Esophagus squamous epithelium (tissue), 5 donors: ENCODE measurements at places on chromosomes 12 and 14.

- no peak for DNase-seq
These were observed 24.1 kb downstream of the NUP37 start for GRCh38 chr12:102095677-102096263.

DNA sequence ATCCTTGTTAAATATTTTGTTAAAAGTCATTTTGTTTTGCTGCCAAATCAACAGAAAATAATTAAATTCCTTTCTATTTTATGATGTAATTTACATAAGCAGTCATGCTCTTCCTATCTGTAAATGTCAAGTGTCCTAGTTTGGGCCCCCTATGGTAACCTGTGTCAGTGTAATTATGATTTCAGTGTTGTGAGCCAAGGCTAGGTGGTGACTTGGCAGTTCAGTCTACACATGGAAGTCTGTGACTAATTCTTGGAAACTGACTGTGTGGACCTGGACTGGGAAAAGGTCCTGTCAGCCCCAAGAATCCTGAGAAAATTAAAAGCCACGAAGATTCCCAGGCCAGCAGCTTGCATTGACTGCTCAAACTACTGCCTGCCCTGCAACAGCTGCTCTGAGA is 371.0 kb downstream of the FUT8 start:
- no peak for DNase-seq

GRCh38 chr12:57173089-57173488 is 25.7 kb upstream of the LRP1-AS start:
- DNase-seq, result no peak

DNA sequence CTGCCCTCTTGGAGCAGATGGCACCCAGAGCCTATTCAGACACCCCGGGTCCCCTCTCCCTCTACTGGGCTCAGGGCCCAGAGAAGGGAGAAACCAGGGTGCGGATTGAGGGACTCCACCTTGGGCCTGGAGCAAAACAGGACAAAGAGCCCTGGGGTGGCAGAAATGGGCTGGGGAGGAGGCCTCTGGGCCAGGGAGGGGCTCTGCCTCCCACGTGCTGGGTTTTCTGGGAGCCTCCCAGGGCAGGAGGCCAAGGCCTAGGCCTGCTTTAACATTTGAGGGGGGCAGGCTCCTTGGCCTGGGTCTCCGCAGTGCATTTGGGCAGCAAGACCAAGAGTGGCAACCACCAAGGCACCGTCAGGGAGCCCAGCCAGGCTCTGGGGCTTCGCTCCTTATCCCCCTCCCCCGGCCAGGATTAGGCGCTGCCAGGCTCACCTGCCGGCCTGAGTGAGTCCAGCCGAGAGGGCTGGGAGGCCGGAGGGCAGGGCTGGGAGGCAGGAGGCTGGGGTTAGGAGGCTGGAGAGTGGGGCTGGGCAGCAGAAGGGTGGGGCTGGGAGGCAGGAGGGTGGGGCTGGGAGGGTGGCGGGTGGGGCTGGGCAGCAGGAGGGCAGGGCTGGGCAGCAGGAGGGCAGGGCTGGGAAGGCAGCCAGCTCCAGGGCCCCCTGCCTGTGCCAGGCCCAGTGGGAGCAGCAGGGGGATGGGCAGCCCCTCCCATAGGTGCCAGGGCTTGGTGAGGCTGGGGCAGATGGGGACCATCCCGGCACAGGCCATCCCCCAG is 101.8 kb upstream of the EIF5 start:
- no peak for DNase-seq

- no peak for DNase-seq
These were observed 66.9 kb upstream of the CNOT2 start for GRCh38 chr12:70176290-70176689.

DNA sequence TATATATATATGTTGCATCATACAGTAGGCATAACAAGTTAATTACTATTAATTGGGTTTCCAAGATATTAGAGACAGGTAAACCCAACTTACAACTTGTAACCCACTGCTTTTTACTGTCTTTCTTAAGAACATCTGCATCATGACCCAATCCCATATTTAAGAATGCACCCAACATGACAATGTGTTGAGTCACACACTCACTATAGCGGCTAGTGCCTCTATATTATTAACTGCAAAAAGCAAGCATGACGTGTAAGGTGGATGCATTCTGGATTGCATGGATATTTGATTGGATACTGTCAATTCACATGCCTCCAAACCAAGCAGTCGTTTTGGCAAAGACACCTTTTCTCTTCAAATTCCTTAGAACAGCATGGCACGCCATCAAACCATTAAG is 68.2 kb downstream of the KSR2 start:
- no peak for DNase-seq

DNA sequence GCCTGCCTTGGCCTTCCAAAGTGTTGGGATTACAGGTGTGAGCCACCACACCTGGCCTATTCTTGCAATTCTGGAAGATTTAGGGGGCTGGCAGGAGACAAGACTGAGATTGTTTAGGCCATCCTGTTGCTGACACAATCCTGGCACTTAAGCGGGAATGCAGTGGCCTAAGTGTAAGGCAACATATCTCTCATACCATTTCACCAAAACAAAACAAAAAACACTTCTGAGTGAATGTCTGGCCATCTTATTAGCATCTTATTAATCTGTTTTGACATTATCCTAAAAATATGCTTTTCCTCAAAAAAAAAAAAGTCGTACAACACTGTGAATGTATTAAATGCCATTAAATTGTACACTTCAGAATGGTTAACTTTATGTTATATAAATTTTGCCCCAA is 67.6 kb downstream of the DENND5B start:
- no peak for DNase-seq

DNA sequence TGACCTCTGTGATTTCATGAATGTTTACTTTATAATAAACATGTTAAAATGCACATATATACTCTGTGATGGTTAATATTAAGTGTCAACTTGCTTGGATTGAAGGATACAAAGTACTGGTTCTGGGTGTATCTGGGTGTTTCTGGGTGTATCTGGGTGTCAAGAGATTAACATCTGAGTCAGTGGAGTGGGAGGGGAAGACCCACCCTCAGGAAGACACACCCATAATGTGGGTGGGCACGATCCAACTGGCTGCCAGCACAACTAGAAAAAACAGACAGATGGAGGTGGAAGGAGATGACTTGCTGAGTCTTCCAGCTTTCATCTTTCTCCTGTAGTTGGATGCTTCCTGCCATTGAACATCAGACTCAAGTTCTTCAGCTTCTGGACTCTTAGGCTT is 11.9 kb downstream of the NUP37 start:
- no peak for DNase-seq

- DNase-seq, result no peak
These were observed 76.7 kb downstream of the DIP2B start for GRCh38 chr12:50581226-50582184.

GRCh38 chr12:96070670-96071279 is 35.4 kb upstream of the LTA4H start:
- DNase-seq, result no peak

DNA sequence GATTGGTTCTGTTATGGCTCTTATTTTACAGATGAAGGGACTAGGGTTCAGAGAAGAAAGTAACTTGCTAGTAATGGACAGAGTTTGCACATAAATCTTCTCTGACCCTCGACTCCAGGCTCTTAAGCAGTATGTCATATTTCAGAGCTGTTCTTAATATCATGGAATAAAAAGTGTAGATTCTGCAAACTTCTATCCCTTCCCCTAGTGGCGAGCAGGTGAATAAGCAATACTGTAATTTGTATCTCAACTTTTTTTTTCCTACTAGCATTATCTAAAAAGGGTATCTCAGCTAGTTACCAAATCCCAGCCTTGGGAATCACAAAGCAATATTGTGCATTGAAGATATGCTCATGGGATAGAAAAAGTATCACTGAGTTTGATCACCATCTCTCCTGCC is 83.2 kb downstream of the ANO4 start:
- no peak for DNase-seq

GRCh38 chr12:83214185-83214584 is 527.5 kb downstream of the TMTC2 start:
- no peak for DNase-seq

DNA sequence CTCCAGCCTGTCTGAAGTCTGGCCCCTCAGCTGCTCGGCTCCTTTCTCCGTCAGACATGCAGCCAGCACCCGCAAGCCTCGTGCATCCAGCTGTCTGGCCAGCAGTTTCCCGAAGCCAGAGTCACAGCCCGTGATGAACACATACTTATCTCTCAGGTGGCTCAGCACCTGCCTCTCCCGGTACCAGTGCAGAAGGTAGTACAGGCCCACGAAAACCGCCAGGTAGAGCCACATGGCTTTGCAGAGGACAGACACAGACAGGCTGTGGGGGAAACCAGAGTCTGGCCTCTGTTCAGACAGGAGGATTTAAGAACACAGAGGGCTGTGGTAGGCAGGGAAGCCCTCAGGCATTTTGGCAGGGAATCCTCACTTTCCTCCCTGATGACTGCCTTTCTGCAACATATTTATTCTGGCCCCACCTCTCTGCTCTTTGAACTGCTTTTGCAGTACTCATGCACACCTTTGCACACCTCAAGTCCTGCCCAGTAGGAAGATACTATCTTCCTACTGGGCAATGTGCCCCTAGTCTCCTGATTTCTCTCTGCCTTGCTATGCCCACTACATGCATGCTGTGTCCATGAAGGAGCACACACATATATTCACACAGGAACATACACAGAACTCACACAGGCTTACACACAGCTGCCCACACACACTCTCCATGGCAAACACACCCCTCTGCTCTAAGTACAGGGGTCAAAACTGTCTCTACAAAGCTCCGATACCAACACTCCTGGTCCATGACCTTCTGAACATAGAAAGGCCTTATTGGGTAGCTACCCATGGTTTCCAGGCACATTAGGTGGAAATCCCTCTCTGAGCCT is at the start of gene RDH16:
Gene RDH16, minus strand, starts transcription at position 380 of the 824 bp plus-strand sequence. Its CDS starts 146 bp downstream, at position 234.
- DNase-seq, result no peak

DNA sequence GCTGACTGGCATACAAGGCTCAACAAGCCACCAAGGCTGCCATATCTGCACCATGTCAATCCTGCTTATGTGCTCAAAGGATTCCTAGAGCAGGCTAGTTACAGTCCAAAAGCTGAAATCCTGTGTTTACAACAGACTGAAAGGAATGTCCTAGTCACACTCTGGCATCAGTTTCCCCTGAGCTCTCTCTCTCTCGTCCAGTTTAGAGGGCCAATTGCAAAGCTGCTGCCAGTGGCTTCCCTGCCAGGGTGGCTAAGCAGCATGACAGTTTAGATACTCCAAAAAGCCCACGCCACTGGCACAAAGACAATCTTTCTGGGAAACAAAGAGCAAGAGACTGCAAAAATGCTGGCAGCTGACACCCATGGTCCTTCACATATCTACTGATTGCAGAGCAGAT is 392.1 kb downstream of the RPS29 start:
- DNase-seq, result no peak

- DNase-seq, result no peak
These were observed 123.5 kb downstream of the TTC8 start for GRCh38 chr14:88947646-88948598.

DNA sequence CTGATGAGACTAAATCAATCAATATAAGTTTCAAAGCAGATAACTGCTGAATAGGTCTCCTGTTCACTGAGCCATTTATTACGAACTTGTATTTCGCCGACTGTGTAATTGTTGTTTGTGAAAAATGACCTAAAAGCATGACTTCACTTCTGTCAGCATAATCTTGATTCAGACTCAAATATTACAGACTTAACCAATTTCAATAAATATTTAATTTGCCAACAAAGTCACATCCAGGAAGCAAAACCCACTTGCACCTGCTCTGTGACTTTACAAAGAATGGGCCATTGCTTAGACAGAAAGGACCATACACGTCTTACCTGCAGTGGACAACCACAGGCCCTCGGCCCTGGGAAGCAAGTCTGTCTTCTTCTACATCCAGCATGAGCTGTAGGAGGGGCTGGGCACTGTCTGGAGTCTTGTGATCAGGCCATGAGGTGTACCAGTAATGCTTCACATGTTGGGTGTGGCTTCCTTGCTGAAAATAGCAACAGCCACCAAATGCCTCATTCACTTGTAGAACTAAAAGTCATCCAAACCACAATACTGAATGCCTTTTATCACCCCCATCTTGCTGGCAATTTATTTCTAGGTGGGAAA is 23.5 kb upstream of the PTPRB start:
- DNase-seq, result no peak

DNA sequence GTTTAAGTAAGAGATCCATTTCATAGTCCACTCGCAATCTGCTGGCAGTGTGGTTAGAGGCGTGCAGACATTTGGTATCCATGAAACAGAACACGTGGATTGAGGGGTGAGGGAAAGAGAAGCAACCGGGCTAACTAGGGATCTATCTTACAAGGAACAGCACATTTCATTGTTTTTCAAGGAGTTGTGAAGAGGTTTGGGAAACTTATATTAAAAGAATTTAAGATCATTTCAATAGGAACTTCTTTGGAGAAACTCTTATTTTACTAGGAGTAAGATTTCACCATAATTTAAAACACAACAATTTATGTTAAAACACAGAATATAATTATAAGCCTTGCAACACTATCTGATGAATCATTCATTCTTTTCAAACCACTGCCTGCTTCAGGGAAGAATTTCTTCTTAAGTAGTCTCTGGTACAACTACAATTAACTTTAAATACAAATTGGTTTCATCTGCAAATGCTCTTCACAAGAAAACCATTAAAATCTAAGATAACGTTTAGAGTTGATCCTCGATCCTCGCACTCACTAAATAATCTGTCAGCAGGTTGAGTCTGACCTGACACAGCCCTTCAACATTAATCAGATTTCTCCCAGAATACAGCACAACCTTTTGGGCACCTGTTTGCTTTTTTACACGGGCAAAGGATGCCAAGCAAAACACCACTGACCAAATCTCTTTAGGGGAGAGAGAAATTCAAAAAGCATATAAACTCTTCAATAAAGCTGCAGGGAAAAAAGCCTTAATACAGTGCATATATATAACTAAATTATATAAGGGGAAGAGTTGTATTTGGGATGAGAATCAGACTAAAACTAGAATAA is 27.3 kb downstream of the PPTC7 start:
- no peak for DNase-seq

- DNase-seq, result no peak
These were observed 8.0 kb downstream of the GLIPR1 start for GRCh38 chr12:75488553-75488952.

GRCh38 chr12:76413121-76413520 is 64.9 kb upstream of the BBS10 start:
- no peak for DNase-seq

- no peak for DNase-seq
These were observed 23.9 kb downstream of the GPR68 start for GRCh38 chr14:91220581-91221000.

- no peak for DNase-seq
These were observed 9.3 kb upstream of the TMEM106C start for GRCh38 chr12:47954058-47954457.

DNA sequence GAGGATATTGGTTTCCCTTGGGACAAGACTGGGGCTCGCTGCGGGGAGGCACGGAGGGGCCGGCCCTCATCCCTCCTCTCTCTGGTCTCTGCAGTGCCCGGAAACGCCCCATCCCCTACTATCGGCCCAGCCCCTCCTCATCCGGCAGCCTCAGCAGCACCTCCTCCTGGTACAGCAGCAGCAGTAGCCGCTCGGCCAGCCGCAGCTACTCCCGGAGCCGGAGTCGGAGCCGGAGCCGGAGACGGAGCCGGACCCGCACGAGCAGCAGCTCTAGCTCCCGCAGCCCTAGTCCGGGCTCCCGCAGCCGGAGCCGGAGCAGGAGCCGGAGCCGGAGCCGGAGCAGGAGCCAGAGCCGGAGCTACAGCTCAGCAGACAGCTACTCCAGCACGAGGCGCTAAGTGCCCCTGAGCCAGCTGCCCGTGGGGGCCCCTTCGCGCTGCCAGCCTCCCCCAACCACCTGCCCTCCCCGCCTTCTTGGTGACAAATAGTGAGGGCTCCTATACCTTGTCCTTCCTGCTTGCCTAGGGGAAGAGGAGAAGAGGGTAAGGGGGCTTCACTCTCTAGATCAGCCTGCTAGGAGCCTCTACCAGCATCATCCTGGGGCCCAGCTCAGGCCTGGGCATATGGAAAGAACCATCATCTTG is 22.2 kb upstream of the HSPB8 start:
- DNase-seq, result no peak
